Muscle of leg (tissue), 16 donors: ENCODE measurements at places on chromosomes 12 and 14. TPM values are rescaled to one million over a fixed set of nuclear protein-coding genes. Genes with fewer than 3 reads are reported as not detected.

E2F7 gene
- total RNA-seq = 3.1 TPM

CLEC4D gene
- total RNA-seq = not detected

KRT72 gene
- not detected for total RNA-seq

LRRC10 gene
- total RNA-seq = not detected

RASSF9 gene
- 2.3 TPM for total RNA-seq

KLRG1 gene
- total RNA-seq = 2.7 TPM

CDKN3 gene
- total RNA-seq = 24.8 TPM

PRDM4 gene
- 16.6 TPM for total RNA-seq

GRIP1 gene
- 2.2 TPM for total RNA-seq

LHX5 gene
- not detected for total RNA-seq

KCNA1 gene
- total RNA-seq = 4.0 TPM

SLC41A2 gene
- 13.4 TPM for total RNA-seq

GRCh38 chr14:81435391-81436295 is 35.5 kb upstream of the STON2 start:
- H3K4me3 ChIP-seq = peak overlapping the region; percentile 74
- peaks cover 25% of the 10 kb centered on the region for H3K27me3 ChIP-seq
- peak overlapping the region; percentile 79 for H3K27ac ChIP-seq

DNA sequence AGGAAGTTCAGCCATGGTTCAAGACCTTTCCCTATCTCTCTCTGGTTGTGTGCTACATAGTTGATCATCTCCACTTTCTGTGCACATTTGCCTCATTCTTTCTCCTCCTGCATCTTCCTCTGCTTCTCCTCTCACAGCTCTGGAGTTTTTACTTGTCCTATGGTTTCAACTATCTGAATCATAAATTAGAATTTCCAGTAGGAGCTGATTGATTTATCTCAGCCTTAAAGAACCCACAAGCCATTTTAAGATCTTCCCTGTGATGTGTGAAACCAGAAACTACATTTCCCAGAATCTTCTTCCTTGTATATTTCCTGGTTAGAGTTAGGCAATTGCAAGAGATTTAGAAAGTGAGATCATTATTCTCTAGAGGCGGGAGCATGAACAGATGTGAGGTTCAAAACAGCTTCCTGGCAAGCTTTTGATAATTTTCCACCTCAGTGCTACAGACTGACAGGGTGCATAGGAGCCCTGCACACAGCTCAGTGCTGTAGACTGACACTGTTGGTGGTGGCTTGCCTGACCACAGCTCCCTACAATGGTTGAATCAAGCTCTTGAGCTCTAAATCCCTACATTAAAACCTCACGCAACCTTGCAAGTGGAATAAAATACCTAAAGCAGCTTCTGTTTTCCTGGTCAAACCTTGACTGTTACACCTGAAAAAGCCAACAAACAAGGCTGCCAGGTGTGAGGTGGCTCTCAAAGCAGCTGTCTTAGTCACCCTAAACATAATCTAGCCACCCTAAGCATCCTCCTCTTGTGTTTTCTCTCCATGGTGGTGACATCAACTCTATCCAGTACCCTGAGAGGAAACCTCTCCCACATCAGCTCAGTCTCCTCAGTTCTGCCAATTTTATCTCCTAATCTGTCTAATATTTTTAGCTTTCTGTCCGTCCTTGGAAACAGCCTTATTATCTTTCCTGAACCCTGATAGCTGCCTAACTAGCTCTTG is 21.5 kb upstream of the IFNG start:
- no peaks in the 10 kb centered on the region for H3K27me3 ChIP-seq
- H3K36me3 ChIP-seq = no peaks in the 10 kb centered on the region
- peak; percentile 67 for DNase-seq
- peak overlapping the region; percentile 7 for H3K27ac ChIP-seq
- no peaks in the 10 kb centered on the region for H3K4me1 ChIP-seq

- no peaks in the 10 kb centered on the region for H3K36me3 ChIP-seq
- no peaks in the 10 kb centered on the region for H3K27me3 ChIP-seq
- H3K4me3 ChIP-seq = no peak overlapping the region
- no peak overlapping the region for H3K27ac ChIP-seq
- DNase-seq = no peak
These were observed 367.2 kb upstream of the DDHD1 start for GRCh38 chr14:53520078-53520928.

DNA sequence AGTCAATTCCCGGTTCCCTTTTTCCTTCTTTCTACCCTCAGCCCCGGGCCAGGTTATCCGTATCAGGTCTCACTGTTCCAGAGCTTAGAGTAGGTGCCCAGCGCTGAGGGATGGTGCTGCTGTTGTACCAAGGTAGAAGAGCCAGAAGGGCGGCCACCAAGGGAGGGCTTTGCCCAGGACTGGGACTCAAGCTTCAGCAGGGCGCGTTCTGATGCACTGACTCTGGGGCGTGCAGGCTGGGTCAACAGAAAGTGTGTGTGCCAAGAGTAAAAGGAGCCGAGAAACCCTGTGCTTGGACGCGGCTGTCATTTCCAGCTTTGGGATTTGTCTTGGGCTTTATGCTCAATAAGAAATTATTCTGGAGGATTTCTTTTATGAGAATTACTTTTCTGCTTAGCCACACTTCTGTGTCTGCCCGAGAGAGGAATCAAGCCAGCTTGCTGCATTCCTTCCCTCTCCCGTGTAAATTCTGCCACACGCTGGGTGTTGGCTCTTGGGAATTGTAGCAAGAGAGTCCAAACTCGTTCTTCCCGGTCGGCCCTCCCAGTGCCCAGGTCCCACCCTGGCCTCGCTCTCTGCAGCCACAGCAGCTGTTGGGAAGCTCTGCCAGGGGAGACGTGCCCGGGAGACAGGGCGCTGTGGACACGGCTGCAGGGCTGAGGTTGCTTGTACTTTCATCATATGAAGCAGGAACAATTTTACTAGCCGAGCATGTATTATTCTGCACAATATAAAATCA is 98.0 kb downstream of the FBXL14 start:
- H3K4me1 ChIP-seq = peaks cover 36% of the 10 kb centered on the region
- peaks cover 2% of the 10 kb centered on the region for H3K27me3 ChIP-seq
- H3K4me3 ChIP-seq = peak overlapping the region; percentile 6
- peak; percentile 66 for DNase-seq
- H3K36me3 ChIP-seq = peaks cover 7% of the 10 kb centered on the region

GRCh38 chr12:66387117-66387516 is 84.8 kb downstream of the HELB start:
- H3K36me3 ChIP-seq = no peaks in the 10 kb centered on the region
- H3K27me3 ChIP-seq = no peaks in the 10 kb centered on the region
- no peaks in the 10 kb centered on the region for H3K4me1 ChIP-seq
- no peak overlapping the region for H3K4me3 ChIP-seq
- H3K27ac ChIP-seq = no peak overlapping the region

DNA sequence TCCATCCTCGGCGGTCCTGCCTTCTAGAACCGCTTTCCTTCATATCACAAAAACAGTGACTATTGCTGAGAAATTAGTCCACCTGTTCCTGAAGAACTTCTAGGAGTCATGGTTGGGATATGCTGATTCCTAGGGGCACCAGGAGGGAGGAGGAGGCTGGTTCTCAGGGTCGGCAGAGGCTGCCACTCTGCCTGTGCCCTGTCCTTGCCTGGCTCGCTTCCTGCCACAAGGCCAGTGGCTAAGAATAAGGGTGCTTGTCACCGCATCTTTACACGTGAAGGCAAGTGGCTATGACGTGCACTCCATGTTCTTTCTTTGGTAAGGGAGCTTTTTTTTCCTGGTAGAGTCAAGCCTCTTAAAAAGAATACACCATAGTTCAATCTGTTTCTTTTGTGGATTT is 18.7 kb upstream of the DGLUCY start:
- no peaks in the 10 kb centered on the region for H3K27me3 ChIP-seq
- no peak overlapping the region for H3K4me3 ChIP-seq
- H3K27ac ChIP-seq = peak overlapping the region; percentile 55
- DNase-seq = no peak

- peaks cover 4% of the 10 kb centered on the region for H3K27me3 ChIP-seq
- no peak overlapping the region for H3K27ac ChIP-seq
- peaks cover 9% of the 10 kb centered on the region for H3K4me1 ChIP-seq
- no peak overlapping the region for H3K4me3 ChIP-seq
- no peaks in the 10 kb centered on the region for H3K36me3 ChIP-seq
These were observed 52.6 kb downstream of the GALNT16 start for GRCh38 chr14:69312608-69313007.

DNA sequence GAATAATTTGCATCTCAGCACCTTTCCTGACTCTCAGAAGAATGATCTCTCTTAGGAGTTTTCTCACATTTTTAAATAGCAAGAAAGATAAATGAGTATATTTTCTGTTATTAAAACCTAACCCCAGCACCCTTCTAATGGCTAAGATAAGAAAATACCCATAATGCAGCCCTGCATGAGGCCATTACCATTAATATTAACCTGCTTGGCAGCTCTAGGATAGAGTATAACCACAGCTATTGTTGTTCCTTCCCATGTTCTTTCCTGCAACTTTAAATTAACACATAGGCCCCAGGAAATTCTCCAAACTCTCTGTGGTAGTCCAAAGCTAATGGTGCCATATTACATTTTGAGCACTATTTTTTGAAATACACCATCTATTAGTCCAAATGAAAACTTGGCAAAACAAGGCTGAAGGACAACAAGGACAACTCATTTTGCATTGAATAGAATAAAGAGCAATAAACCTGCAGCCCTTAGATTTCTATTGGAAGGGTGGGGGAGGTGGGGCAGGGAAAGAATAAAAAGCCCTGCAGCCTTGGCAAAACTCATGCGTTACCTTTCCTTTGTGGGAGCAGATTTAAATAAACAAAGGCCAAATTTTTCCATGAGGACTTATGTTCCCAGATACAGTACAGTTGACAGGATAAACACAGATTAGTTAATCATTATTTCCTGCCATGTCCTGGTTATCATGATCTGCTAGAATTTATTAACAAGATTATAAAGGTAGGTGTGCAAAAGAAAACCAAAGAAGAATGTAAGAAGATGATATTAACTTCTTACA is 46.9 kb downstream of the BTG1 start:
- no peaks in the 10 kb centered on the region for H3K4me1 ChIP-seq
- H3K36me3 ChIP-seq = no peaks in the 10 kb centered on the region
- H3K27ac ChIP-seq = no peak overlapping the region
- DNase-seq = no peak
- H3K4me3 ChIP-seq = no peak overlapping the region
- H3K27me3 ChIP-seq = no peaks in the 10 kb centered on the region

DNA sequence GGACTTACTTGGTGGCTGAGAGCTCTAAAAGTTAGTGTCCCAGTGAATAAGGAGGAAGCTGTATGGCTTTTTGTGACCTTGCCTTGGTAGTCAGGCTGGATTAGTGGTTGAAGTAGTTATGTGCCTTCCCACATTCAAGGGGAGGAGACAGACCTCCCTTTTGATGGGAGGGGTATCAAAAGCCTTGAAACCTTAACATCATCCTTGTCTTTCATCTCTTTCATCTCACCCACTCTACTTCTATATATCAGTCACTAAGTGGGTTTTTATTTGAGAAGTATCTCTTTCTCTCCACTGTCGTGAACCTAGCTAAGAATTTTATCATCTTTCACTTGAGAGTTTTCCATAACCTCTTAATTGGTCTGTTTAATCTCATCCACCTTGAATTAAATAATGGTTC is 15.7 kb downstream of the NUBPL start:
- H3K4me3 ChIP-seq = no peak overlapping the region
- H3K27me3 ChIP-seq = no peaks in the 10 kb centered on the region
- peaks cover 3% of the 10 kb centered on the region for H3K36me3 ChIP-seq

GRCh38 chr12:104673696-104674482 is 217.1 kb downstream of the CHST11 start:
- no peak overlapping the region for H3K4me3 ChIP-seq
- H3K36me3 ChIP-seq = no peaks in the 10 kb centered on the region
- H3K4me1 ChIP-seq = peaks cover 46% of the 10 kb centered on the region
- DNase-seq = no peak
- no peak overlapping the region for H3K27ac ChIP-seq

DNA sequence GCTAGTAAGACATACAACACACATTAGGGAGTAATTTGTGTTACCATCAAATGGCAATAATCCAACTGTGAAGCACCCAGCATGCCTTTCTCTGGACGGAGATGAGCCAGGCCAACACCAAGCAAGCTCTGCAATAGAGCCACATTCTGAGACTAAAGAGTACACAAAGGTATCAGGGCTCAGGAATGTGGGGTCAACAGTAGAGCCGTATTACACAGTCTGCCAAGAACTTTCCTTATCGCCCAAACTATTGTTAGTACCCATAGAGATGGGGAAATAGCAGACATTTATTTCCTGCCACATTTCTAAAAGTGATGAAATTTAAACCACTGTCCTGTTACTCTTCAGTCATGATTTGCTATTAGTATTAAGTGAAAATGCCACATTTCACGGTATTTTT is 113.7 kb downstream of the BMP4 start:
- H3K36me3 ChIP-seq = no peaks in the 10 kb centered on the region
- H3K27me3 ChIP-seq = no peaks in the 10 kb centered on the region
- H3K4me3 ChIP-seq = no peak overlapping the region
- DNase-seq = no peak

GRCh38 chr12:53808023-53808705 is 56.4 kb upstream of the CISTR start:
- no peak for DNase-seq
- H3K27ac ChIP-seq = no peak overlapping the region
- H3K36me3 ChIP-seq = no peaks in the 10 kb centered on the region

- H3K4me1 ChIP-seq = peaks cover 2% of the 10 kb centered on the region
- H3K27me3 ChIP-seq = no peaks in the 10 kb centered on the region
- no peak for DNase-seq
- no peak overlapping the region for H3K4me3 ChIP-seq
- no peak overlapping the region for H3K27ac ChIP-seq
These were observed 10.2 kb downstream of the PFKM start for GRCh38 chr12:48129376-48129775.

GRCh38 chr12:23729359-23729758 is 220.1 kb downstream of the SOX5 start:
- no peaks in the 10 kb centered on the region for H3K27me3 ChIP-seq
- DNase-seq = no peak
- H3K36me3 ChIP-seq = no peaks in the 10 kb centered on the region
- no peak overlapping the region for H3K27ac ChIP-seq
- H3K4me3 ChIP-seq = no peak overlapping the region

DNA sequence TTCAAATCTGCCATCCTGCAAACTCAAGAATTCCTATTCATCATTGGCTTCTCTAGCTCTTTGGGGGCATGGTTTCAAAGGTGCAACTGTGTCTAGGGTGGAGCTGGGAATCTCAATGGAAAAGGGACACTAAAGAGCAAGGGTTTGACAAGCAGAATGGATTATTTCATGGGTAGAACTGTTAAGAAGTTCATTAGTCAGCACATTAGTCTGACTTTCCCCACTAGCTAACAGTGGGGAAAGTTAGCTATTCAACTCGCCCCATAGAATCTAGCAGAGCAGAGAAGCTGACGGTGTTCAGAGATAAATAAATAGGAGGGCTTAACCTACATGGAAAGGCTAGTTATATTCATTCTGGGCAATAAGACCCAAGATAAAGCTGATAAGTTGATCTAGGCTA is 153.9 kb downstream of the EMP1 start:
- H3K27me3 ChIP-seq = no peaks in the 10 kb centered on the region
- no peaks in the 10 kb centered on the region for H3K4me1 ChIP-seq
- no peak overlapping the region for H3K27ac ChIP-seq
- H3K4me3 ChIP-seq = no peak overlapping the region

DNA sequence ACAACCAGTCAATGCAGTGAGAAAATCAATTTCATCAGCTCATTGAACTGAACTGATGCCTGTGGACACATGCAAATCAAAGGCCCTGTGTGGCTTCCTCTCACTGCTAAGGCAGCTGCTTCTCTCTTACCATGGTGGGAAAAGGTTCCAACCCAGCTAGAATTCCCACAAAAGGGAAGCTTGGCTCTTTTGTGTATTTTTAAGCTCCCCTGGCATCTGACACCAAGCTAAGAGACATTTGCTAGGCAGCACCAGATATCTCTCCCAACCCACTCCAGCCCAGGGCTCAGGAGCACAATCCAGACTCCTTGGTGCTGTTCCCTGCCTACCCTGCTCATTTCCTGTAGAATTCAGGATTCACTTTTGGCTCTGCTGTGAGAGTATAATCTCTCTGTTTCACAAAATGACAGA is 129.6 kb downstream of the GXYLT1 start:
- no peak overlapping the region for H3K27ac ChIP-seq
- DNase-seq = peak; percentile 74
- H3K4me3 ChIP-seq = no peak overlapping the region
- H3K27me3 ChIP-seq = no peaks in the 10 kb centered on the region
- peaks cover 5% of the 10 kb centered on the region for H3K4me1 ChIP-seq
